Stimulated activated CD4-positive, alpha-beta T cell treated with anti-CD3 and anti-CD28 coated beads, Interleukin-15, amount 100 ng/mL, for 1 hour (primary cell): ENCODE measurements at places on chromosomes 2 and 18.
A peak's percentile ranks its signal among the peaks of the same experiment; 100 is the strongest.

GRCh38 chr2:221569871-221570270 is 2.2 kb downstream of the EPHA4 start:
- no peak for DNase-seq

DNA sequence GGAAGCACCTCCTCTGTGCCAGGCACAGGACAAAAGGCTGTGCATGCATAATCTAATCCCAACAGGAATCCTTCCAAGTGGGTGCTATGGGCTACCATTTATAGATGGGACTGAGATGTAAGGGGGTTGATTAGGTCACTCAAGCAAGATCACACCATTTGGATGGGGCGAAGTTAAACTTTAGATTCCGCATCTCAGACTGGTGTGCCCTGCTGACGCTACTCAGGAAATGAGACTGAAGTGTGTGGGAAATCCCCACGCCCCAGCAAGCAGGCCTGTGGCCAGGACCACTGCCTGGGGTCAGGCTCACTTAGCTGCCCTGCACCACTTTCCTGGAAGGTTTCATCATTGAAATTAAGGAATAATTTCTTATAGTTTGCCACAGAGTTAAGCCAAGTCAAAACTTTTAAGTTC is 70.5 kb upstream of the PPP1CB start:
- DNase-seq: peak; percentile 35

- no peak for DNase-seq
These were observed 153.5 kb downstream of the ARL4C start for GRCh38 chr2:234343372-234343771.

GRCh38 chr18:74556126-74556525 is 21.8 kb downstream of the CNDP1 start:
- no peak for DNase-seq

DNA sequence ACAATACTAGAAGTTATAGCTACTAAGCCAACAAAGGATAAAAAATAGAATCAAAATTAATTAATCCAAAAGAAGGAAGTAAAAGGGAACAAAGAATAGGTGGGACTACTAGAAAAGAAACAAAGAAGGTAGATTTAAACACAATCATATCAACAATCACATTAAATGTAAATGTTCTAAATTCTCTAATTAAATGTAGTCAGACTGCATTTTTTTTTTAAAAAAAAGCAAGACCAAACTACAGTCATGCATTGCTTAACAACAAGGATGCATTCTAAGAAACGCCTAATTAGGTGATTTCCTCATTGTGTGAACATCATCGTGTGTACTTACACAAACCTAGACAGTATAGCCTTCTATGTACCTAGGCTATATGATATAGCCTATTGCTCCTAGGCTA is 59.7 kb upstream of the ADAM23 start:
- DNase-seq: no peak

DNA sequence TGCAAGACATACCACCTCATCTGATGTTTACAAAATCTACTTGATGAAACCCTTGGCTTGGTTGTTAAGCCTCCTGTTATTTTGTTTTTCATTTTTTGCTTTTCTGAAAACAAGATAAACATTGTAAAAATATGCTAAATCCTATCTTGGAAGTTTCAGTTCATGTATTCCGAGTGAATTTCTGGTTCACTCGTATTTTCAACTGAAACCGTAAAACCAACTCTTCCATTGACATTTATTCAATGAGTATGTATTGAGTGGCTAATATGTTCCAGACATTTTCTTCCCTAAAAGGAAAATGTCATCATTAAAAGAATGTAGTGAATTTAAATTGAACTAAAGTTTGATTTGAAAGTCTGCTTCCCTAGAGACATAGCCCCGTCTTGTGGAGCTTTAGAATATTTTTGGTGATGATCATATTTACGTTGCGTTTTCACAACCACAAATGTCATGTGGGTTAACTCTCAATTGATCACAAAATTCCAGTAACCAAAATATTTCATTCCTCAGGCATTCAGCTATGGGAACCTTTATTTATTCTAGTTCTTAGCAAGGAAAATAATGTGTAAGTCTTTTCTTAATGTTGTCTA is 204.2 kb downstream of the MBD2 start:
- DNase-seq: no peak

DNA sequence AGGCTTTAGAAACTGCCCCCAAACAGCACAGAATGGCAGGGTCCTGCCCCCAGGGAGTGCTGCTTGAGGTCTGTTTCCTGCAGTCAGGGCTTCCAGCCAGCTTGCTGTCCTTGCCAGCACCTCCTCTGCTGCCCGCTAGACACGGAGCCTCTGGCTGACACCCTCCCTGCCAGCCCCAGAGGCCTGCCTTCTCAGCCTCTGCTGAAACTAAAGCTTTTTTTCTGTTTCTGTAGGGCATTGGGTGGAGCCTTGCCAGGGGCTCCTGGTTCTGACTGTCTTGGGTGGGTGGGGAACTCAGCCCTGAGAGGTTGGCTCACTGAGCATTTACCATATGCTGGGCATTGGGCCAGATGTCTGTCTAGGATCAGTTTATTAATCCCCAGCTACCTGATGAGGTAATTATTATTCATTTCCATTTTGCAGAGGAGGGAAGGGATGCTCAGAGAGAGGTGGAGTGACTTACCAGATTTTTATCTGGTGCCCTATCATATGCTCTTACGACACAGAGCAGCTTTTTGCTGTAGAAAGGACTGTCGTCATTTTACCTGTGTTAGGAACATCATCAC is 35.4 kb downstream of the INPP4A start:
- DNase-seq: no peak

DNA sequence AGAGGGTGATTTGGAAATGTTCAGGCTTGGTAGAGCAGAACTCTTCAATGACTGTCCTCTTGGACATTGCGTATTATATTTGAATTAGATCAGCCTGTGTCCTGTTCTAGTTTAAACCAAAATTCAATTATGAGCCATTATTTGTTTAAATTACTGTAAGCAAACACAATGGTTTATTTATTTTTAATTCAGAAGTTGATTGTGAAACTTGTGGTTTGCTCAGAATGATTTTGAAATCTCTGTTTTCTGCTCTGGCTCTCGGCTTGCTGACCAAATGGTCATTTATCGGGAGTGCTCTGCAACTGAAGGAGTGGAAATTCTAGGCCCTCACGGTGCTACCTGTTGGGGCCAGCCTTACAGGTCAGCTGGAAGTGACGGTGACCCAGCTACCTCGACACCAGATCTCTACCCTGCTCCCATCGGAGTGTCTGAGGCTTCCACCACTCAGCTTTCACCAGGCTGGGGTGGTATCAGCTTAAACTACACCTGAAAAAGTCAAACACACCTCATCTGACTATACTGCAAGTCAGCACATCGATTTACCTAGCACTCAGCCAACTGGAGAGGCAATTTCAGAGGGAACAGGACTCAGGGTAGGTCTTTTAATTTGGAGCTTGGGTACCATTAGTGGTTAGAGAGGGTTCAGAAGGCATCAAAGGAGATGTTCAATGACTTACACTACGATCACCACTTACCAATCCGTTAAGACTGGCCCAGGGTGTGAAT is 36.8 kb upstream of the GPD2 start:
- DNase-seq: no peak

DNA sequence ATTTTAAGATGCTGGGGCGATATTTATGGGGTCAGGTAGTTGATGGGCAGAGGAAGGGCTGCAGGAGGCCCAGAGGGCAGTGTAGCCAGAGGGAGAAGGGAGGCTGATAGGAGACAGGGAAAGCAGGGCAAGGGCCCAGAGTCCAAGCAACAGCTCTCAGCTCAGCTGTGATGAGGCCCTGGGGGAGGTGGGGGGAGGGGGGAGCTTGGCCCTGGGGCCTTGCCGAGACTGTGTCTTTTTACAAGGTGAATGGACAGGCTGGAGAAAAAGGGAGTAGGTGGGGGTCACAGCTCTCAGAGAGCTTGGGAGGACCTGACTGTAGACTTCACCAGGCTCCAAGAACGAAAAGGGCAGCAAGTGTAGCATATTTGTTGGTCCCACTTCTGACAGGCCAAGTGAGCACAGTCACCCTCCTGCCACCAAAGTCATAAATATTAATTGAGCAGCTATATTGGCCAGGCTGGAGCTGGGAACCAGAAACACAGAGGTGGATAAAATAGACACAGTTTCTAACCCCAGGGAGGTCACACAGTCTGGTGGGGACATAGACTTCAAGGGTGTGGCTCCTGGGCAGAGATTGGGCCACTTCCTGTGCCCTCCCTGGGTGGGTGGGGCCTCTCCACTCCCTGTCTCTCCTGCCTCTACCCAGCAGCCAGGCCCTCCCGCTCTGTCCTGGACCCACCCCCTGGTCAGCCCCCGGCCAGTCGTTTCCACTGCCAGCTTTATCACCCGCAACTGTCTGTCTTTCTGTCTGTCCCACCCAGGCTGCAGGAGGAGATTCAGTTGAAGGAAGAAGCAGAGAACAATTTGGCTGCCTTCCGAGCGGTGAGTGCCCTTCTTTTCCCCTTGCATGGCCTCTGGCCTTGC is 1.4 kb downstream of the DES start:
- no peak for DNase-seq

- peak; percentile 36 for DNase-seq
These were observed 114.0 kb downstream of the FAM210A start for GRCh38 chr18:13612196-13612997.

DNA sequence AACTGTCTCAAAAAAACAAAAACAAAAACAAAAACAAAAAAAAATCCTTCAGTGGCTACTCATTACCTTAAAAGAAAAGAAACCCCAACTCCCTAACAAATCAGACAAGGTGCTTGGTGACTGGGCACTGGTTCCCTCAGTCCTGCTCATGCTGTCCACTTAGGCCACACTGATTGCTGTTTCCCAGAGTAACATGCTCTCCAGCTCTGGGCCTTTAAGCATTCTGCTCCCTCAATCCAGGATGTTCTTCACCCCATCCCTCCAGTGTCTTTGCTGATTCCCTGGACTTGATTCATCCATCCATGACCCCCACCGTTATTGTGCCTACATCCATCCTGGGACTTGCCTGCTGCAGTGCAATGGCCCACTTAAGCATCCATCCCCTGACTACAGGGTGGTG is 16.4 kb upstream of the XPO1 start:
- no peak for DNase-seq

- no peak for DNase-seq
These were observed 30.7 kb upstream of the KLHL14 start for GRCh38 chr18:32803568-32803967.

- no peak for DNase-seq
These were observed 29.5 kb downstream of the TMEM163 start for GRCh38 chr2:134689315-134689714.

DNA sequence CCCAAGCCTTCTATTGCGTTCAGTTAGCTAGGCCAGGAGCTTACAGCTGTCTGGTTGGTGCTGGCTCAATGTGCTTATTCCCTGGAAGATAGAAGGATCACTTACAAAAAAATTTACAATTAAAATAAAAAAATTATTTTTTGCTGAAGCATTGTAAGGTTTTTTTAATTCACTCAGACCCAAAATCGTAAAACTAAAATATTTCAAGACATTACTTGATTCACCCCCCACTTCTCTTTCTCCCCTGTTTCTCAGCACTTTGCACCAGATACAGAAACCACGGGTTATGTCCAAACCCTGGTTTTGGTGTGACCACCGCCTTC is 911 bp upstream of the PTPRM start:
- no peak for DNase-seq

DNA sequence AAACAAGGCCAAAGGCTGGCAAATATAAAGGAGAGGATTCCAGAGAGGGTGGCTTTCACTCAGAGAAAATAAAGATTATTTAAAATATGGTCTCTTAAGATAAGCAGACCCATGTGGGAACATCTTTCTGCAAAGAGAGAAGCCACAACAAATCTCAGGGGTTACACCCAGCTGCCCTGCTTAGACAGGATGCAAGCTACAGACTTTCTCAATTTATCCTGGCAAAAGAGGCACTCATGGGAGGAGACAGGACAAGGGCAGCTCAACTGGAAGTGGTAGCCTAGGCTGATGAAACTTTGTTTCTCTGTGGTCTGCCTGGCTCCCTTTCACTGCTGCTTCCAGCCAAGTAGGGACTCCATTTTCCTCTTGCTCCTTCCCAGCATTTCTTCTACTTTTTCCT is 25.9 kb upstream of the SULT1C4 start:
- no peak for DNase-seq

DNA sequence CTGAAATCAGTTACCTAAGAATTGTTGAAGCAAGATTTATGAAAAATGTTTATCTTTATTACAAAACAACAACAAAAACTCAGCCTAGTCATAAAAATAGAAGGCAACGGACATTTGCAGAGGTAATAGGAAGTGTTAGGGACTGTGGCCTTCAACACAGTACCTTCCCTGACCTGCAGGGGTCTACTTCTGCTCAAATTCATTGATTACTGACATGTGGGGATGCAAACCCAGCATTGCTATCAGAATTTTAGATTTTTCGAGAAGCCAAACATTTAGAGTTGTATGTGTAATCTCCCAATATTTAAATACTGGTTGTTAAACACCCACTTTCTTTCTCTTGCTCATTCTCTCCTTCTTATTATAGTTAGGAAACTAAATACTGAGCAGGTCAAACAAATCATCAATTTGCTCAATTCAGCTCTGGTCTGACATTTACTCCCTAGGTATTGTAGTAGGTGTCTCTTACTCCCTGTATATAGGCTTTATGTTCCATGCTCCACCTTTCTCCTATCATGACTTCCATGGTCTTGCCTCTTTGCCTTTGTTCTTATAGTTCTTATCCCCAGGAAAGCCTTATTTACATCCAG is 198.5 kb downstream of the UBE2E3 start:
- no peak for DNase-seq

- DNase-seq: no peak
These were observed 208.3 kb upstream of the HDAC4 start for GRCh38 chr2:239609162-239609561.

DNA sequence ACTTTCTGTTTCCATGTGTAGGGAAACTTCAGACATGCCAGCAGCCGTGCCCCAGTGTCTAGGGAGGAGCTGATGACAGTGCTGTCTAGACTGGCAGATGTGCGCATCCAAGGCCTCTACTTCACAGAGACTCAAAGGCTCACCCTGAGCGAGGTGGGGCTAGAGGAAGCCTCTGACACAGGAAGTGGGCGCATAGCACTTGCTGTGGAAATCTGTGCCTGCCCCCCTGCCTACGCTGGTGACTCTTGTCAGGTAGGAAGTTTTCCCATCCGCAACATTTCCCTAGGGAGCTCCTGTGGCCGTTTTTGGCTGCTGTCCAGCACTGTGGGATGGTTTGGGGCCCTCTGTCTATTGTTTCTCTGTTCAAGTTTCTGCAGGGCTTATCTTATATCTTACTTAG is 143.1 kb upstream of the TTC39C start:
- DNase-seq: peak; percentile 55

DNA sequence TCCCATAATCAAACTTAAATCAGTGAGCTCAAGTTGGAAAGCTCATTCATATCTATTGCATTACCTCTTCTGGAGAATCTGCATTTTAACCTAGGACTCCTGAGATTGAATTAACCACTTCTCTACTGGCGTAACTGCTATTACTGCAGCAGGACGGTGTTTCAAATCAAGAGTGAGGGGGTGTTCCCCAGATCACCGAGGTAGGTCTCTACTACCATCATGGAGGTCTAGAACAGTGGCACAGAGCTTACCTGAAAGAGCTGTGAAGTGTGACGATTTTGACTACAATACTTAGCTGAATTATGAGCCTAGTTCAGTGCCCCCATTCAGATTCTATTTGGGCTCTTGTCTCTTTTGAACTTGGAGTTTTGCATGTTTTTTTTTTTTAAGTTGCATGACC is 119.5 kb downstream of the POLE4 start:
- no peak for DNase-seq

GRCh38 chr18:53241161-53241560 is 901.2 kb downstream of the DCC start:
- DNase-seq: no peak
